ENCODE measurements at places on chromosomes 6 and 20.
A peak's percentile ranks its signal among the peaks of the same experiment; 100 is the strongest.

DNA sequence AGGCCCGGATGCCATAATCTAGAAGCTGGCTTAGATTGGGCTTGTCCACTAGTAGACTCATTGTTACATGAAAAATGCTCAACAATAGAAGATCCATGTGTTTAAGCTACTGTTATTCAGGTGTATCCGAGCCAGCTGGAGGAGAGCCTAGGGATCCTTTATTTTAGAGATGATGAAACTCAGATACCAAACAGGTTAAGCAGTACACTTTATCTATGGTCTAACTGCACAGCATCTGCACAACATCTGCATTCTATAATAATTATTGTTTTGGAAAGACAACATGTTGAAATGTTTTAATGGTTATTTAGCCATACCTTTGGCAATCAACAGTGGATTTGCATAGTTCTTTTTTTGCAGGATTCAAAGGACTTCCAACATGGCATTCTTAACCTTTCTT is 134.1 kb downstream of the RFPL4B start:
- DNase-seq: no peak

GRCh38 chr20:59365611-59366285 is 65.3 kb downstream of the EDN3 start:
- DNase-seq: no peak

GRCh38 chr6:132933090-132933489 is 118.7 kb downstream of the RPS12 start:
- no peak for DNase-seq

DNA sequence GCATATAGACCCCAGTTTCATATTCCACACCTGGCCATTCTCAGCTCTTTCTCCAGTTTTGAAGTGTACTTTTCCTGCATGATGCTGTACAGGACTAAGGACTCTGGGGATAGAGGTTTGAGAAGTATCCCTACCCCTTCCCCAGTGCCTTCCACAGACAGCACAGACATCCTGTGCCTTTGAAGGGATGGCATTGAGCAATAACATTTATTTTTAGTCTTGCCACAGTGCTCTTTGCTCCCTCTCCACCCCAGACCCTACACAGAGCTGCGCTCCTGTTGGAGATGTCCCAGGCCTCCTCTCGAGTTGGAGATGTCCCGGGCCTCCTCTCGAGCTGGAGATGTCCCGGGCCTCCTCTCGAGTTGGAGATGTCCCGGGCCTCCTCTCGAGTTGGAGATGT is 275.8 kb downstream of the FARS2 start:
- no peak for DNase-seq

- no peak for DNase-seq
Measured at GRCh38 chr20:34512955-34513419, 3.2 kb upstream of the DYNLRB1 start.

DNA sequence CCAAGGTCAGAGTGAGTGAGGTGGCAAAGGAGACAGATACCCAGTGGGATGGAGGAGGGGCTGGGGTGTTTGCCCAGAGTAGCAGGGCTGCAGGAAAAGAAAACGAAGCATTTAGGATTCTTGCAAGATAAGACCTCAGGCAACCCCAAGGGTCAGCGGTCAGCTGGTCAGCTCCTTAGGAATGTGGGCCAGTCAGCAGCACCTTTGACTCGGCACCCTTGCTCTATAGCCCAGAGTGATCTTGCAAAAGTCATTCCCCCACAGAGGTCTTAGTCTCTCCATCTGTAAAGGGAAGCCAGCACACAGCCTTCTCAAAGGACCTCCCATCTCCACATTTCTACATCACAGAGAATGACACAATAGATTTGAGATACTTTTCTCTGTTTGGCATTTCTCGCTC is 56.7 kb downstream of the VEGFA start:
- DNase-seq: no peak

GRCh38 chr6:44064089-44064947 is 62.9 kb downstream of the MRPL14 start:
- peak; percentile 56 for DNase-seq

DNA sequence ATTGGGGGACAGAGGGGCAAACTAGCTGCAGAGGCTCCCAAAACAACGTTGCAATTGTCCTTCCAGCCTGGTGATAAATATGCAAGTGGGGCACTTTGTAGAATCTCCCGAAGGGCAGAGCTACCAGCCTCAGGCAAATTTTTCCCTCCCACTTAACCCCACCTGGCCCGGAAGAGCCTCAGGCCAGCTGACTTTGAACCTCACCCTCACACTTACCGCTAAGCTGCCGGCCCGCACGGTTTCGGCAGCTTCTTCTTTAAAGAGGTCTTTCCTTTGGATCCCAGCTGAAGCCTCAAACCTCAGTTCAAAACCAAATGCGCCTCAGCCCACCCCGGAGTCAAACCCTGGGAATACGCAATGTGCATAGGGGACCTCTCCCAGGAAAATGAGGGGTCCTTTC is 2.5 kb downstream of the OVOL2 start:
- DNase-seq: no peak

DNA sequence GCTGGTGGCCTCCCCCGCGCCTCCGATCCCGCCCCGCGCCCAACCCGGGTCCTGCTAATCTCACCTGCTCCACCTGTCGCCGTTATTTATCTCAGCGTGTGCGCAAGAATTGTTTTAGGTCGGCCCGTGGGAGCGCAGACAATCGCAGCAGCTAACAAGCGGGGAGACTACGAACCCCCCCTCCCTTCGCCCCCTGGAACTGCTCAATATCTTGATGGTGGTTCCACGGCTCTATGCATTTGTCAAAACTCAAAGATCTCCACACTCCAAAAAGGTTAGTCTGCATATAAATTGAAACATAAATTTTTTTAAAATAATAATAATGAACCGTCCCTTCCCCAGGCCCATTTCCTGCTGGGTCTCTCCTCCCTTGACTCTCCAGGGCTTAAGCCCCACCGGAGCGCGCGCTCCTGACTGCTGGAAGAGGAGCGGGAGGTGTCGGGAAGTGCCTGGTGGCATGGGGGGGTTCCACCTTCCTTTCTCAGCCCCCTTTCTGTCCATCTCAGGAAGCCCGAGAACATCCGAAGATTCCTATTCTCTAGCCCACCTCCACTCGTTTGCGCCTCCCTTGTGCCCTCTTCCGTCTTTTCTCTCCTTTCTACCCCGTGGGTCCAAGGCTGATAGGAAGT is 1.6 kb upstream of the MDGA1 start:
- no peak for DNase-seq

- no peak for DNase-seq
Measured at GRCh38 chr6:88856566-88856965, 106.9 kb downstream of the RNGTT start.

- peak; percentile 32 for DNase-seq
Measured at GRCh38 chr6:105991561-105992314, 94.4 kb upstream of the PRDM1 start.

- DNase-seq: no peak
Measured at GRCh38 chr6:100370265-100370664, 94.5 kb downstream of the SIM1 start.

- DNase-seq: no peak
Measured at GRCh38 chr6:170096191-170096802, 194.6 kb downstream of the DLL1 start.

DNA sequence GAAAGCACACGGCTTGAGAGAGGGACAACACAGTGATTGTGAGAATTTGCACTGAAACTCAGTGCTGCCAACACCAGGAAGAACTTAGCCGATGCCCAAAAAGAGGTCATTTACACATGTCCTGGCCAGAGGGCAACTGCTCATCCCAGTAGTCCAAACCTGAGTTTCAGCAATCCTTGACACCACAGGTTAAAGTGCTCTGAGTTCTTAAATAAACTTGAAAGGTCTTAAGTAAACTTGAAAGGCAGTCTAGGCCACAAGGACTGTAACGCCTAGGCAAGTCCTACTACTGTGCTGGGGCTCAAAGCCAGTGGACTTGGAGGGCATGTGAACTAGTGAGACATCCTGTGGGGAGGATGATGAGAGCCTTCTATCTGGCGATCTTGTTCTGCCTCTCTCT is 14.1 kb downstream of the SNX14 start:
- no peak for DNase-seq

GRCh38 chr6:99668036-99668705 is 61.5 kb downstream of the PRDM13 start:
- DNase-seq: no peak

GRCh38 chr6:23608931-23609435 is 517.0 kb upstream of the NRSN1 start:
- DNase-seq: no peak

DNA sequence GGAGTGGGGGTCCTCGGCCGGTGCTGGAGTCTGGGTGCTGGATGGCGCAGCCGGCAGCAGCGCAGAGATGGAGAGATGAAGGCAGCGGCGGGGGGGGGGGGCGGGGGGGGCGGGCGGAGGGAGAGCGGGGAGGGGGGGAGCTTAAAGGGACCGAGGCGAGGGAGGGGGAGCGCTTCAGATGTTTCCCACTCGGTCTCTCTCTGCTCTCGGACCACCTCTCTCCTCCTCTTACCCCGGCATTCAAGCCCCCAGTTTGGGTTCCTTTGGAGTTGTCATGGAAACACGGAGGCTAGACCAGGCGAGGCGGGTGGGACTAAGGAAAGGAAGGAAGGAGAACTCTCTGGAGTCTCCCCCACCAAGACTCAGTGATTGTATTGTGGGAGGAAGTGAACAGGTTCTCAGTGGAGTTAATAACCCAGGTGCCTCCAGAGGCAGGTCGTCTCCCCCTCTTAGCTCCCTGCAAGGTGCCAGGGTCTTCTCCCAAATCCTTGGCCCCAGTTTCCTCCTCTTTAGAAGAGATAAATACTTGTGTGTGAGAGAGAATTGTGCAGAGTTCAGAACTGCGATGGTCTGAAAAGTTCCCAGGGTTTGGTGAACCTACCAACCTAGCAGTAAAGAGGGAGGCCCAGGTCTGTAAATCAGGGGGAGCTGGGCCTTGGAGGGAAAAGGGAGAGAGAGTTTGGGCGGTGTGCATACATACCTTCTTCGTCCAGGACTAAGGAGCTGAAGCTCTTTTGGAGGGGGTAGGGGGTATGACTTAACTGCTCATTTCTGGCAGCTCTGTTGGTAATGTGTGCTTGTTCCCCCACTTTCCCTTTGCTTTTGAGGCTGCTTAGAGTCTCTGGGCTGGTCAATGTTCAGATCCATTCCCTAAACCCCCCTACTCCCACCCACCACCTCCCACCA is at the start of gene PRRT1:
TSS of gene PRRT1 (minus strand) at position 77 of the 906 bp plus-strand sequence. CDS start 112 bp downstream, outside the sequence.
- no peak for DNase-seq

All from activated naive CD8-positive, alpha-beta T cell treated with anti-CD3 and anti-CD28 coated beads, Interleukin-2, amount 50 U/mL, for 24 hours (primary cell).